CD4-positive, alpha-beta T cell treated with Interleukin-17A for 1 hour (primary cell): ENCODE measurements at places on chromosomes 7 and 10.
A peak's percentile ranks its signal among the peaks of the same experiment; 100 is the strongest.

- no peak for DNase-seq
Measured at GRCh38 chr7:46139079-46139478, 218.0 kb upstream of the IGFBP3 start.

GRCh38 chr7:135790371-135790977 lies 41.9 kb upstream of the FAM180A start:
- no peak for DNase-seq

GRCh38 chr7:112965506-112965905 lies 121.1 kb downstream of the GPR85 start:
- DNase-seq = no peak

GRCh38 chr10:129741280-129741977 lies 222.6 kb downstream of the EBF3 start:
- no peak for DNase-seq

- DNase-seq = no peak
Measured at GRCh38 chr7:46707973-46708372, 786.9 kb upstream of the IGFBP3 start.

- no peak for DNase-seq
Measured at GRCh38 chr10:12655940-12656339, 306.6 kb downstream of the CAMK1D start.

DNA sequence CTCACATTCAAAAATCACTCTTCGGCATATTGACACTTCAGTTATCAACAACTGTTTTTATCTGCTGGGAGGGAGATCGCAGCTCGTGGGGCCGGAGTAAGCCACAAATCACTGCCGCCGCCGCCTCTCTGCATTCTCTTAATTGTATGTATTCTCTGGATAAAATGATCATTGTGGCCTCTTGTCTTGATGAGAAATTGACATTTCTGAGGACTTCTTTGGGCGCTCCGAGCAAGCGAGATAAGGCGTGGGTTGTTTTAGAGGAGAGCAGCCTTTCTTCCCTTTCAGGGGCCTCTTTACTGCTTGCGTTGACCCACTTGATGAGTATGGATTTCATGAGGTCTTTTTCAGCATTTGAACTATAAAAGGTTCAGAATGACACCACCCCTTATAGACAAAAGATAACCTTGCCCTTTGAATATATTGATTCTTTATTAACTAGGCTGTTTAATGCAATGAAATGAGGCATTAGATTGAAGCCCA lies 130.6 kb downstream of the EBF3 start:
- DNase-seq = no peak

- DNase-seq = no peak
Measured at GRCh38 chr10:117365612-117366011, 9.6 kb downstream of the PDZD8 start.

GRCh38 chr7:36010656-36011587 lies 142.1 kb upstream of the EEPD1 start:
- no peak for DNase-seq

DNA sequence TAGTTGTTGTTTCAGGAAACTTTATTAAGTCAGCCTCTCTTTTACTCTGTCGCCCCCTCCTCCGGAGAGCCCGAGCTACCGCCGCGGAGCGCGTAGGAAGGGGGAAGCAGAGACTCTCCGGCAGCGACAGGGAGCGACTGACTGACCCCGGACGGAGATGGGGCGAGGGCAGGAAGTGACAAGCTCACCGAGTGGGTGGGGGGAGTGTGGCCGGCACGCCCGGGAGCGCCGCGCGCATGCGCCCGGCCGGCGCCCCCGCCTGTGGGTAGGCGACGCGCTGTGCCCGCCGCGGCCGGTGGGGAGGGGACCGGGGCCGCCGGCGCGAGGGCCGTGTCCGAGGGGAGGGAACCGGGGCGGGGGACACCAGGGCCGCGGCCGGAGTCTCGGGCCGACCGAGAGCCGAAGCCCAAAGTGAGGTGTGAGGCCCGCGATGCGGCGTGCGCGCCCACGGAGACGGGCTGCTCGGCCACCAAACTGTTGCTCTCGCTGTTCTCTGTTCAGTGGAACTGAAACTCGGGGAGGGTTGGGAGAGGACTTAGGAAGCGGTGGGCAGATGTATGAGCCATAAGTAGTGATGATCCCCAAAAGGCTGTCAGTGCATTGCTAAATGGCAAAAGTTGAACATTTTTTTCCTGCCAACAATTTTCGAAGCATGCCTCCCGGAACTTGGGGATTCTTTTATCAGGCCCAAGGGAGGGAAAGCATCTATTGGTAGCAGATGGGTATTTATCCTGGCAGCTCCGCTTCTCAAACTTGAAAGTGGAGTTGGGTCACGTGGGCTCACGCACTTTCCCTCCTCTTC lies at the start of gene ZNF800:
ZNF800 (minus strand) TSS at position 143 of the 802 bp plus-strand sequence. CDS start 1,151 bp downstream, outside the sequence.
- peak; percentile 91 for DNase-seq

DNA sequence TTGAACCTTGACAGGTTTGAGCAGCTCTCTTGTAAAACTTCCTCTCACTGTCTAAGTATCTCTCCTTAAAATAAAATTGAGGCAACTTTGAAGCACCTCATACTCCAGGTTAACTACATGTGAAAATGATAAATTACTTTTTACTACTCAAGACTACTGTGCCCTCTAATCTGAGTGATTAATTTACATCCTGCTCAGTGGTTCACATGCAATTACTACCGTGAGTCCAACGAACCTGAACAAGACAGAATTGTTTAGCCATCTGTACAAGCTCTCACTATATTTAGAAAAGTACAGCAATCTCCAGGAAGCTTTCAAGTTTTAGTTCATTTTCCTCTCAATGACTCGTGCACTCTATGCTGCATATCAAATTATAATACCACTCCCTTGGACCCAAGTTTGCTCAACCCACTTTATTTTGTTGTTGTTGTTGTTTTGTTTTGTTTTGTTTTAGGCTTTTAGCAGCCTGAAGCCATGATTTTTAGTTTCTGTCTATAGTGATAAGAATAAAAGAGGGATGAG lies 21.2 kb downstream of the PDE1C start:
- no peak for DNase-seq

DNA sequence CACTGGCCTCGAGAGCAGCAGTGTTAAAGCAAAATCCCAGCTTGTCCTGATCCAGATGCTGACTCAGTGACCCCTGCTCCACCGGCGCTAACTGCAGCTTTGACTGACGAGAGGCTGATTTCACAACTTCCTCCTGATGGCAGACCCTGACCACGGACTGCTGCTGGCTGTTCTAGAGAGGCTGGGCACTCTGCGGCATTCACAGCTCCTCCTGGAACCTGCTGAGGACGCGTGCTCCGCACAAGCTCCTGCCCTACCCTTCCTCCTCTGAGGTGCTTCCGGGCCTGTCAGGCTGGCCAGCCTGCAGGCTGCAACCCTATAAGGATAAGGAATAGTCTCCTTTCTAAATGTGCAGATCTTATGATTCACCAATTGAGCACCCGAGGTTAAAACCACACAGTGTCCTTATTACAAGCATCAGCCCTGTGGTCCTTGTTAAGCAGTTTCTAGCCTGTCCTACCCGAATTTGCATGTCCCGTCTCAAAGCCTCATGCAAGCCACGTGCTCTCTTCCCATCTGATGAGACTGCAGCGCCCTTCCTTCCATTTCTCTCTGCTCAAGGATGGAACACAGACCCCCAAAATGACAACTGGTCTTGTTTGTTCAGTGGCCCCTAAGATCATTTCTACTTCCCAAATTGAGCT lies 35.5 kb upstream of the NCAPG2 start:
- no peak for DNase-seq

DNA sequence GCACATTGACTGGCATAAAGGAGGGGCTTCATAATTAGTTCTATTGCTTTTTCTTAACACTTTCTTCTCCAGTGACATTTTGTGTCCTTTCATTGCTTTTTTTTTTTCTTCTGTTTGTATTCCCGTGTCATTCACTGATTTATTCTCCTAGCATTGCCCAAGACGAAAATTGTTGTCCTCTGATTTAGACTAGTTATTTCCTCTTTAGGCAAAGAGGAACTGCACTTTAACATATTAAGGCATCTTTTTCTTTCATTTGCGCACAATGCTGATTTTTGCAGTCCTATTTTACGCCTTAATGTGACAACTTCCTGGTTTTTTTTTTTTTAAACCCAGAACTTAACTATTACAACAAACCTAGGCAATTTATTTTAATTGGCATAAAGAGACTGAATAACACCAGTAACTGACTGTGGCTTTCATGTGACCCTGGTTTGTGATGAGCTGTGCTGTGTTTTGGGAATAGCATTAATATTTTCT lies 39.7 kb downstream of the ARID5B start:
- DNase-seq = peak; percentile 39

DNA sequence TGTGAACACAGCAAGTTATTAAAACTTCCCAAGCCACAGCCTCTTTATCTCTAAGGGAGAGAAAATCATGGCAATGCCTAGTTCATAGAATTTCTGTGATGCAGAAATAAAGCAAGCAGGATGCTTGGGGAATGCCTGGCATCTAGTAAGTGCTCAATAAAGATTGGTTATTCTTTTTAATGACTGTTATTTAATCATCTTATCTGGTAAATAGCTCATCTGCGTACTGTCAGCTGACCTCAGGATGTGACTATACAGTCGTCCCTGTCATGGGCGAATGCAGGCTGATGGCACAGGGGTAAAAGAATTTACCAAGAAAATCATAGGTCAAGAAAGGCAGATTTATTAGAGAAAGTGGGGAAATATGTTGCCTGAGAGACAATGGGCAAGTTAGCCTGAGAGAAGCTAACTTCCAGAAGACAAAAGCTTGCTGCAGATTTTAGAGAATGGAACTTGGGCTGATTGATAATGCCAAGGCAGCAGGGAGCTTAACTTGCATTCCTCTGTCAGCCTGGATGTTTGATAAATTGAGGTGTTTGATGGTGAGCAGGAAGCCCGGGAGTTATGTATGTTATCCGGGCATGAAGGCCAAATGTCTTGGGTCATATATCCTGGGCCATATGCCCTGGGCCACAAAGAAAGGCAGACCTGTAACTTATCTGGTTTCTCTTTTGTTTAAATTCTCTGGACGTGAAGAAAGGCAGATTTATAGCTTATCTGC lies 126.0 kb downstream of the KCNMA1 start:
- no peak for DNase-seq
